ENCODE measurements at places on chromosomes 4 and X. TPM values are rescaled to one million over a fixed set of nuclear protein-coding genes. Genes with fewer than 3 reads are reported as not detected.

Gene RHOXF1
- not detected for total RNA-seq

Gene AP1S2
- total RNA-seq: 69.0 TPM

Gene DCAF4L1
- total RNA-seq: not detected

Gene PCSK1N
- total RNA-seq: 12.4 TPM

Gene ADGRL3
- 0.14 TPM for total RNA-seq

Gene NEUROG2
- not detected for total RNA-seq

Gene GPAT3
- 45.9 TPM for total RNA-seq
